ENCODE measurements at places on chromosomes 5 and 9.
A peak's percentile ranks its signal among the peaks of the same experiment; 100 is the strongest.

- DNase-seq = no peak
Measured at GRCh38 chr5:78544561-78545201, 103.9 kb downstream of the LHFPL2 start.

GRCh38 chr5:32379421-32379820, 65.1 kb downstream of the ZFR start:
- DNase-seq = no peak

- DNase-seq = no peak
Measured at GRCh38 chr9:96122282-96122681, 179.7 kb downstream of the HSD17B3 start.

- DNase-seq = no peak
Measured at GRCh38 chr5:138354387-138354786, 1.9 kb downstream of the KDM3B start.

DNA sequence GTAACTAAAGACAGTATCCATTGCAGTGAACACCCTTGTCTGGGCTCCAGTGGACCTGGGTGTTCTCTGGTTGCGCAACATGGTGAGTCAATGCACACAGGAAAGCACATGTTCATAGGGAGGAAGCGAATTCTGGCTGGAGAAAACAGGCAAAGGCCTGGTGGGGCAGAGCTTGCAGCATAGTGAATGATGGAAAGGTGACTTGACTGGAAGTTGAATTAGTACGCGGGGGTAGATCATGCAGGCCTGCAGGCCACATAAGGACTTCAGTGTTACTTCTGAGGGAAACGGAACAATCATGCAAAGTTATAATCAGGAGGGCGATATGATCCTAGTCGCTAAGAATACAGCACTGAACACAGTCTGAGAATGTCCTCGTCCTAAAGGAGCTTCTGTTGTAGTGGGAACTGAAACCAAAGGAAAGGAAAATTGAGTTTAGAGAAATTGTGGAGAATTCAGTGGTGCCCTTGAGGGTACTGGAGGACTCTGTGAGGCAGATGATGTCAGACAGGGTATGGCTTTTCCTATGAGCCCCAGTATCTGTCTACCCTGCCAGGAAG, 71.9 kb upstream of the RANBP3L start:
- DNase-seq = peak; percentile 53

DNA sequence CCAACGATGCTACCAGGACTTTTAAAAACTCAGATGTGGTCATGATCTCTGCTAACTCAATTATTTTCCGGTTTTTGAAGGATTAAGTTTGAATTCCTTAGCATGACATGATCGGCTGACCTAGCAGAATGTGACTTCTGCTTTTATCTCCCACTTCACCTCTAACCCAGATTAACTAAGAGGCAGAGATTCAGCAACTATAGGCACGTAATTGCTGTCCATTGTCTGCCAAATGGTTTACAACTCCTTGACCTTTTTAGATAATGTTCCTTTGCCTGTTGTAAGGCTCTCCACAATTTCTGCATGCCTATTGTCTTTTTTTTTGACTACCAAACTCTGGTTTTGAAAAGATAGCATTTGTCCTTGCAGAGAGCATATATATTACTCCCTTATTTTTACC, 268.2 kb downstream of the BRINP1 start:
- no peak for DNase-seq

DNA sequence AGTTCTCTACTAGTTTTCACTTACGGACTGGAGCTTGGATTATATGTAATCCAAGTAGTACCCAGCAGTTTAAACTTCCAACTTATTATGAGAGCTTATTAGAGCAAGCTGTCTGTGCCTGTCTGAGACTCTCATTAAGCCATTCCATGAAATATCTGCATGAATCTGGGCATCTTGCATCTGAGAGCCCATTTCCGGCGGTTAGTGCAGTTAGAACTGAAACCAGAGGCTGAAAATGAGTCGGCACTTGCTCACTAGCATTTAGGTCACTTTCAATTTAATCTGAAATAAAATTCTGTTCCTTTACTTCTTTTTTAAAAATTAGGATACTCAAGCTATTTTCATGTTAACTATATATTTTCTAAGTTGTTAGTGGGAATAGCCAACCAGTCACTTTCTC, 102.2 kb downstream of the MEGF10 start:
- DNase-seq = no peak

- no peak for DNase-seq
Measured at GRCh38 chr5:1449081-1449630, 3.9 kb upstream of the SLC6A3 start.

DNA sequence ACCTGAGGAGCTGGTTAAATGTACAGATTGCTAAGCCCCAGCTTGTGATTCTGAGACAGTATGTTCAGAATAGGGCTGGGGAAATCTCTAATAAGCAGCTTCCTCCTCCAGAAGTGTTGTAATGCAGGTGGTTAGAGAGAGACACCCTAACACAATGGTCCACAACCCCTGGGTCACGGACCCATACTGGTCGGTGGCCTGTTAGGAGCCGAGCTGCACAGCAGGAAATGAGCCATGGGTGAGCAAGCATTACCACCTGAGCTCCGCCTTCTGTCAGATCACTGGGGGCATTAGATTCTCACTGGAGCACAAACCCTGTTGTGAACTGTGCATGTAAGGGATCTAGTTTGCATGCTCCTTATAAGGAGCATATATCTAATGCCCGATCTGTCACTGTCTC, 61.8 kb downstream of the SLC36A1 start:
- DNase-seq = no peak

DNA sequence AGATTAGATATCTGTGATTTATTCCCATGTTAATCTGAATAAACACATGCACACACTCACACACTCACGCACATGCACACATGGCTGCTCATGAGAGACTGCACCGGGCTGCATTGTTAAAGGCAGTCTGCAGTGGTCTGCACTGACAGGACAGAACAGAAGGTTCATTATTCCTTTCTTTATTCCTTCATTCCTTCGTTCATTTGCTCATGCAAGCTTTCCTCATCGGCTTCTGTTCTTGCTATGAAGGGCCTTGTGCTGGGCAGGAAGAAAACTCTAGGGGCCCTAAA, 41.4 kb upstream of the FSTL4 start:
- DNase-seq = no peak

DNA sequence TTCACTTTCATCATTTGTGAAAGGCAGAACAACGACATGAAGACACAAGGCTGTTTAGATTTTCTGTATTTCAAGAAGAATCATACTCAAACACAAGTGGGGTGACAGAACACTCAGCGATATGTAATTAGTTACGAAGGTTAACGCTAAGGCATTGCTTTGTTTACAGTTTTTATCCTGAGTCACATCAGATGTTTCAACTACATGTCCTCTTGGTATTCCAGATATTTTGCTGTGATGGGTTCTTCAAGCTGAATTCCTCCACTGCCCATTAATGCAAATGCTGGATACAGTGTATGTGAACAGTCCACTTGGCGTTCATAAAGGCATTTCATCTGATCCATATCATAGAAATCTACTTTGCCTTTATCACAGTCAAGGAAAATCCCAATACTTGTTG, 43.4 kb downstream of the TRIM36 start:
- DNase-seq = no peak

- no peak for DNase-seq
Measured at GRCh38 chr9:118362596-118362995, 658.4 kb downstream of the TLR4 start.

GRCh38 chr9:18623221-18624079, 149.5 kb downstream of the ADAMTSL1 start:
- DNase-seq = no peak

DNA sequence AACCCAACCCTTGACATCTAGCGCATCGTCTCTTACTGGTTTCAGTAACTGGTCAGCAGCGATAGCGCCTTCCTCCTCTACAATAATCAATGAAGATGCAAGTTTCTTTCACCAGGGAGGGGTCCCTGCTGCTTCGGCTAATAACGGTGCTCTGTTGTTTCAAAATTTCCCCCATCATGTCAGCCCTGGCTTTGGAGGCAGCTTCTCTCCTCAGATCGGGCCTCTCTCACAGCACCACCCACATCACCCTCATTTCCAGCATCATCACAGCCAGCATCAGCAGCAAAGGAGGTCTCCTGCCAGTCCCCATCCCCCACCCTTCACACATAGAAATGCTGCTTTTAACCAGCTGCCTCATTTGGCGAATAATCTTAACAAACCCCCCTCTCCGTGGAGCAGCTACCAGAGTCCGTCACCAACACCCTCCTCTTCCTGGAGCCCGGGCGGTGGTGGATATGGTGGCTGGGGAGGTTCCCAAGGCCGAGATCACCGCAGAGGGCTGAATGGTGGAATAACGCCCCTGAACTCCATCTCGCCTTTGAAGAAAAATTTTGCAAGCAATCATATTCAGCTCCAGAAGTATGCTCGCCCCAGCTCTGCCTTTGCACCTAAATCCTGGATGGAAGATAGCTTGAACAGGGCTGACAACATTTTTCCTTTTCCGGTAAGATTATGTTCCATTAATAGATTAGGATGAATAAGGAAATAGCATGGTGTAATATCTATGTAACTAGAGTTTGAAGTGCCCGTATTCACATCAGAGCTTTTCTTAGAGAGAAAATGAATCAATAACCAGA, 2.2 kb downstream of the CPEB4 start:
- no peak for DNase-seq

GRCh38 chr5:142280066-142281007, 44.5 kb downstream of the SPRY4 start:
- DNase-seq = peak; percentile 58

DNA sequence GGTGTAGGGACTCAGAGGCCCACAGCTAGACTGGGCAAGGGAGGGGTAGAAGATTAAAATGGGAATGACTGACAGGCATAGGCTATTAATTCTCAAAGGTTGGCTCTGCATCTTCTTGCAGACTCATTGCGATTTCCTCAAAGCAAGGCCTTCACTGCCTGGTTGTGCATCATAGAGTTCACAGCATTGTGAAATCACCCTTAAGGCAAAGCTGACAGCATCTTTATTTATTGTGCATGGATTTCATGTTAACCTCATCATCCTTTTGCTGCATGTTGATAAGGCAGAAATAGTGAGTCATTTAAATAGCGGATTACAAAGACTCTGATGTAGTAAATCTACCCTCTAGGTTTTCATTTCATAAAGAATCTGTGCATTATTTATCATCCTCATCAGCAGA, 13.6 kb upstream of the PALM2AKAP2 start:
- DNase-seq = no peak
